Coronary artery (tissue), 2 donors: ENCODE measurements at places on chromosomes 6 and 20.

DNA sequence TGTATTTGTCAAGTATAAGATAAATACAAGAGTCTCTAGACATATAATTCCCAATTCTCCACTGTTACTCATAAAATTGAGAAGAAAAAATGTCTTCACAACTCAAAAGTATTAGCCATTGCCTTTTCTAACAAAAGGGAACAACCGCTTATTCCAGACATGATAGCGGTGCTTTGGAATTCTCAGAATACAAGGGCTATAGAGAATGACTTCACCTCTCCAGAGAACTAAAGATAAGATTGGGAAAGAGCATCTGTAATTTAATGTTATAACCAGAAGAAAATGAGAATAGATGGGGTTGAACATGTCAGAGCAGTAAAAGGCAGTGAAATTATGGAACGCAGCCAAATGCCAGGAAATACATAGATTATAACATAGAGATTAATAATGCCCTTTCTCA is 730.8 kb downstream of the C6orf118 start:
- no peak for DNase-seq

DNA sequence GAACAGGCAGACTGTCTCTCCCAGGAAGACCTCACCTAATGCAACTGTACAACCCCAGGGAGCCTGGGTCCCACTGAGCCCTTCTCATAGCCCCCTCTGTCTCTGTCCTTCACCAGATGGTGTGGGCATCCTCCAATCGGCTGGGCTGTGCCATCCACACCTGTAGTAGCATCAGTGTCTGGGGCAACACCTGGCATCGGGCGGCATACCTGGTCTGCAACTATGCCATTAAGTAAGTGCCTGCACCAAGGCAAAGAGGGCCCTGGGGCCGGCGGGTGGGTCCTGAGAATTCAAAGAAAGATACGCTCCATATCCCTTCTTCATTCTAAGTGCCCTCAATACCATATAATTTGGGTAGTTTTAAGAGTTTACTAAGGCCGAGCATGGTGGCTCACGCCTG is 8.3 kb downstream of the R3HDML start:
- no peak for DNase-seq

- DNase-seq = no peak
Observed at GRCh38 chr20:48364688-48365421, 462.9 kb downstream of the PREX1 start.

DNA sequence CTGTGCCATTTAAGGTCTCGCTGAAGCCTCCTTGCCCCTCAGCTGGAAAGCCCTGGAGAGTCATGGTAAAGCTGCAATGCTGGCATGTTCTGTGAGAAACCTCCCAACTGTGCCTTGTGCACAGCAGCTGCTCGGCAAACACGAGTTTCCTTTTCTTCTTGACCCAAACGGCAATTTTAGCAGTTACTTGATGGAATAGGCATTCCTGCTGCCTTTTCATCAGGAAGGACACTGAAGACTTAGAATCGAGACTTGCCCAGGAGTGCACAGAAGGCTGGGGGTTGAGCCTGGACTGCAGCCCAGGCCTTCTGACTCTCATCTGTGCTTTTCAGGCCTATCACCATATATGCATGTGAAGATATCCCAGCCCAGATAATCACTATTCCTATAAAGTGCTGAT is 28.7 kb upstream of the CLDN20 start:
- no peak for DNase-seq

DNA sequence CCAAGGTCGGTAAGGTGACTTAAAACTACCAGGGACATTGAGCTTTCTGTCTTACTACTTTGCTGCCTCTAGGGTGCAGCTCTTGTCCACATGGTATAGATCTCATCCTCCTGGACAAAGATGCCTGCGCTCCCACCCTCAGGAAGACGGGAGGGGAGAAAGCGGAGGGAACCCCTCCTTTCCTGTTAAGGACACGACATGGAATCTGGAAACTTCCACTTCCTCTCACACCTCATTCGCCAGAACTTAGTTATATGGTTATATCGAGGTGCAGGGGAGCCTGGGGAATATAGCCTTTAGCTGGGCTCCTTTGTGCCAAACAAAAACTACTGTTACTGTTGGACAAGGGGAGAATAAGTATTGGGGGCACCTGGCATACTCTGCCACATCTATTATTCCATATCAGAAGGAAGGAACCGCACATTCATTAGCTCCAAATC is 224.3 kb upstream of the TSHZ2 start:
- DNase-seq = no peak

- DNase-seq = no peak
Observed at GRCh38 chr20:47673671-47673955, 111.7 kb downstream of the SULF2 start.

- DNase-seq = no peak
Observed at GRCh38 chr6:144179828-144180227, 29.5 kb downstream of the STX11 start.

- no peak for DNase-seq
Observed at GRCh38 chr6:152552616-152553209, 84.4 kb downstream of the SYNE1 start.

DNA sequence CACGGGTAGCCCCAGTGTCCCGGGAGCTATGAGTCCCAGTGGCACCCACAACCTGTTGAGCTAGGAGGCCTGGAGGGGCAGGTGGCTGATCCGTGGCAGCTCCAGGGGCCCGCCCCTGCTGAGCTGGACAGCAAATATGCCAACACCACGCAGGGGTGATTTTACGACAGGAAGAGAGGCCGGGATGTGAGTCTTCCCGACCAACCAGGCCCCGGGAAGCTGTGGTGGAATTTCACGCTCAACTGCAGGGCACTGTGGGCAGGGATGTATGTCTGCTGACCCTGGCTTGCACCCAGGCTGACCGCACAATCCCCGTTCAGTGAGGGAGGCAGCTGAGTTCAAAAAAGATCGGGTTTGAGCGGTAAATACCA is 183.9 kb downstream of the ERMARD start:
- DNase-seq = no peak

DNA sequence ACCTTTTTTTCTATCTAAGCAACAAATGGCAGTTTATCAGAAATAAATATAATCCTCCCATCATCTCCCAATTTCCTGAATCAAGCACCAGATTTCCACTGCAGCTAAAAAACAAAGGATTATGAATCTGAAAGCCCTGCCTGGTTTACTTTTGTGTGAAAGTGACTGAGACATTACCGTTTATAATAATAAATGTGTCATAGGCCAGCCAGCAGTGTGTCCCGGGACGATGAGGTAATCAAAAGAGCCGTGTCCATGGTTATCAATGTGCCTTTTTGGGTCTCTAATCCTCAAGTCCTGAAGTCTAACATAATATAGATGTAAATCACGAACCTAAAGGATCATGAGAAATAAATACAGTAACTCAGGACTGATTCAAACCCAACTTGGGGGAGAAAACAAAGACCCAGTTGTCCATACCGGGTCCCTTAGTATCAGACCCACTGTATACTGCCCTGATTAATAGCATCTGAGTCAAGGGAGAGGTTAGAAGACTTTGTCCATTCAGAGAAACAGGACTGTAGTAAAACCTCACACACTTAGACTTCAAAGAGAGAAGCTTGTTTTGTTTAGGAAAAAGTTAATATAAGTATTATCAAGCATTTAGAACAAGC is 149.1 kb downstream of the SASH1 start:
- DNase-seq = no peak

GRCh38 chr6:6942831-6943230 is 164.9 kb upstream of the RREB1 start:
- no peak for DNase-seq

DNA sequence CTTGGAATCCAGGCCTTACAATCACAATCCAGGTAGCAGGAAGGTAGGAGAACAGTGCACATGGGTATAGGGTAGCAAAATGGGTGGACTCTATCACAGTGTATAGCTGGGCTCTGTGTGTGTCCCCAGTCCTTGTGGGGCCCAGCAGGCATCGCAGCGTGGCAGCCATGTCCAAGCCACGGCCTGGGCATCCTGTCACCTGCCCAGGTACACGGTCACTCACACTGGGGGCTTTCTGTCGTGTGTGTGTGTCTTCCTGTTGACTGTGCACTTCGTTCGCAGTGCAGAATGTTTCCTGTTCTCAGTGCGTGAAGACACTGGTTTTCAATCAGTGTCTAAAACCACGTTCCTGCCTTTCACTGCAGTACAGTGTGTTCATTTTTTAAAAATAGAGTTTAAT is 523.2 kb upstream of the JARID2 start:
- peak; percentile 16 for DNase-seq

GRCh38 chr20:23435626-23436539 is 3.6 kb upstream of the CSTL1 start:
- no peak for DNase-seq
